ENCODE measurements at places on chromosomes 2 and 18.

DNA sequence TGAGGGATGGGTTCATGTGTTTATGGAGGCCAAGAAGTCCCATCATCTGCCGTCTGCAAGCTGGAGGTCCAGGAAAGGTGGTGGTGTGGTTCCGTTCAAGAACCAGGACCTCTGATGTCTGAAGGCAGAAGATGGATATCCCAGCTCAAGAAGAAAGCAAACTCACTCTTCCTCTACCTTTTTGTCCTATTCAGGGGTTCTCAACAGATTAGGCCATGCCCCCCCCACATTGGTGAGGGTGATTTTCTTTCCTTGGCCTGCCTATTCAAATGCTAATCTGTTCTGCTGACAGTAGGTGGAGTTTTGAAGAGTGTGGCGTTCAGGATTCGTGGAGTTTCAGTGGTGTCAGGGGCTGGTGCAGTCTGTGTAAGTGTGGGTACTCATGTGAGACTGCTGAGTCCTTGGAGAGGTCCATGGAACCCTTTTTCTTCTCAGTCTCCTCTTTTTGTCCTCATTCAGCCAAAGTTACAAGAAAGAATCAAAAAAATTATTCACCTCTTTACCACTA lies 5.9 kb downstream of the MSL3B start:
- DNase-seq = no peak

DNA sequence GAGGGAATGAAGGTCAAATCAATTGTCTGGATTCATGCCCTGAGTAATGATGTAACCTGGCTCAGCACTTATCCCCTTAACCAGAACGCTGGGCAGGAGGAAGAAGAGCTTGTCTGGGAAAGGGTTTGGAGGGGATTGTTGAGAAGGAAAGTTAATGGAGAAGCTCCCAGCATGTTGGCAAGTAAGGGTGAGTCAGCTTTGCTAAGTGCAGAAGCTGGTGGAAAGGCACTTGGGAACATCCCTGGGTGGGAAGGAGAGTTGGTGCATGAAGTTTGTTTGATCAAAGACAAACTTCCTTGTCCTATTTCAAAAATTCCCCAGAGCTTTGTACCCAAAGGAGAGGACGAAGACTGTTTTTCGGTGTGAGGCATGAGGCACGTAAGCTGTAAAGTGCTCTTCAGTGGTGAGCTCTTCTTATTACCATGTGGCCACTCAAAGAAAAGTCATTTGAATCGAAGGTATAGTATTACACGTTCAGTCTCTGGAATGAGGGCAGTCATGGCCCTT lies 17.6 kb upstream of the DAW1 start:
- no peak for DNase-seq

DNA sequence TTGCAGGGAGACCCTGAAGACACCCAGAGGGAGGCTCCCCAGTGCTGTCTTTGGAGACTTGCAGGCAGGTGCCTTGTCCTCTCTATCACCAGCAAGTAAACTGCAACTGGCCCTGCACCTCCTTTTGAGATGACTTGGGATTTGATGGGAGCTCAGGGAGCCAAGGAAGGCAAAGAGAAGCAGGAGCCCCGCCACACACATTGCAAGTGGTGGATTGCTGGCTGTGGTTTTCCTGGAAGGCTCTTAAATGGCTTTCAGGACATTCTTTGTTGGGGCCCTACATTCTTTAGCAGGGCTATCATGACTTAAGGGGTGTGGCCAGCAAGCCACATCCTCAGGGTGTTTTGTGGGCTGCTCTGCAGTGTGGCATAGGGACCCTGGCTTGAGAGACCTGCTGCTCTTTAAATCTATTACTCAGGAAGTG lies 39.9 kb upstream of the CDC42EP3 start:
- DNase-seq = no peak

GRCh38 chr2:74670263-74670662 lies 16.2 kb downstream of the SEMA4F start:
- DNase-seq = no peak

DNA sequence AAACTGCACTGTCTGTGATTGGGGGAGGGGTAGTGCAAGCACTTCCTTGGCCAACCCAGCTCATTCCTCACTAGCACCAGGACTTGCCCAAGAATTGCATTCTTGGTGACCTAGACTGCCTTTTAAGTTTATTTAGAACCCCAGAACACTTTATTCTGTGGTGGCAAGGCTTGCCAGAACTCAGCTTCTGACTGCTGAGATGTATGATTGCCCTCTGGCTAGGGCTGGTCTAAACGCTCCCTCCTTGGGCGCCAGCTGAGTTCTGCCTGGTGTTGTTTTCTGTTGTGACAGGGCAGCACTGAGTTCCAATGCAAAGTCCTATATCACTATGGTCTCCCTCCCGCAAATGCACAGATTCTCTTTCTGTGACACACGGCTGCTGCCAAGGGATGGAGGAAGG lies 247.7 kb downstream of the ZNF385B start:
- no peak for DNase-seq

DNA sequence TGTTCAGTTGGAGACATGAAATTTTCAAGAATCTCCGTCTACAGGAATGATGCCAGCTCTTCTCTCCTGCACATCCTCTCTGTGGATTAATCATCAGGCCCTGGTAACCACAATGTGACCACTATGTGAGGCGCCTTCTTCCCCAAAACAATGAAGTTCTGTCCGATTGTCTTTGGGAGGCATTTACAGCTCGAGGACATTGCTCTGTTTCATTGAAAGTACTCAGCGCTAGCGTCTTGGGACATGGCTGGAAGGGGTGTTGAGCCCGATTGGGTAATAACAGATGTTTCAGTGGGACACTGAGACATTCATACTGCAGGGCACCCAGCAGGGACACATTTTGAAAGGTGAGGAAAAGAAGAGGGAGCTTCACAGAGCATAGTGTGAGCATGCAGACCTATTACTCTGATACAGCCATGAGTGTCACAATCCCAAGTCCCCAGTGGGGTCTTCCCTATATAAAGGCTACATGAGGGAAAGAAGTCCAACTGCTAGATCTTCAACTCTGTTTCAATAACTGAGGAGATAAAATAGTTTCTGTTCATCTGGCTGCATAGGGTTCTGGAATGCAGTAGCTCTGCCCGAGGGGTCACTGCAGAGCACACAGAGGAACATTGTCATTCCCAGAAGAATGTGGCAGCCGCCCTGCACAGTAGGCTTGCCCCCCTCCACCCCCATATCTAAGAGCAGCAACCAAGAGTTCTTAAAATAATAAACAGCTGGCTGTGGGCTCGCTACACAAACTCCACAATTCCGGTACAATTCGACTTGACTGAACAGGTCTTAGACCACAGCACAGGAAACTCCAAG lies 237.3 kb downstream of the OSR1 start:
- DNase-seq = no peak

DNA sequence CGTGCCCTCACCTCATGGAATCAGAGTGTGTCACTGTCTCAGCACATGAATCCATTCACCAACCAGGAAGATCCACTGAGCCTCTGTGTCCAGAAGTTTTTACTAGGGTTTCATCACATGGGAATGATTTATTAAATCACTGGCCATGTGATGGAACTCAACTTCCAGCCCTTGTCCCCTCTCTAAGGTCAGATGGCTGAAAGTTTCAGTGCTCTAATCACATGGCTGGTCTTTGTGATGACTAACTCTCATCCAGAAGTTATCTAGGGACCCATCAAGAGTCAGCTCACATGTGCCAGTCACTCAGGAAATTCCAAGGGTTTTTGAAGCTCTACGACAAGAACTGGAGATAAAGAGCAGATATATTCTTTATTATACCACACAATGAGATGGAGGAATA lies 140.5 kb upstream of the GYPC start:
- DNase-seq = no peak

GRCh38 chr2:10285191-10285555 lies 17.5 kb upstream of the HPCAL1 start:
- DNase-seq = no peak

GRCh38 chr18:47756364-47757016 lies 174.0 kb downstream of the SMAD2 start:
- peak; percentile 44 for DNase-seq

DNA sequence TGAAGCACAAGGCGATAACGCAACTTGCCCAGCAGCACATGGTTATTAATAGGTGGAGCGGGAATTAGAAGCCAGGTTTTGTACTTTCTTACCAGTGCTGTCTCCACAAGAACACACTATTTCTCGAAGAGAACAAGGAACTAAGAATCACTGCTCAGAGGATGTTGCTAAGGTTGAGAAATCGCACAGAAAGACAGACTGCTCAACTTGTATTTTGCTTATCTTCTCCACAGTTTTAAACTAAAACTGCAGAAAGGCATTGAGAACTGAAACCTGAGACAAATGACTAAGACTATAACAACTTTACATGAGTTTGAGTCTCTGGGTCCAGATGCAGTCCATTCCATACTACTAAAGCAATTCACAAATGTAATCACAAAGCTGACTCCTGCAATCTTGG lies 6.2 kb downstream of the PRKD3 start:
- no peak for DNase-seq

- peak; percentile 32 for DNase-seq
Measured at GRCh38 chr2:317501-318424, 29.9 kb upstream of the ALKAL2 start.

- DNase-seq = no peak
Measured at GRCh38 chr2:237779521-237779920, 19.1 kb upstream of the RBM44 start.

GRCh38 chr18:40079786-40080185 lies 1875.2 kb upstream of the PIK3C3 start:
- no peak for DNase-seq

DNA sequence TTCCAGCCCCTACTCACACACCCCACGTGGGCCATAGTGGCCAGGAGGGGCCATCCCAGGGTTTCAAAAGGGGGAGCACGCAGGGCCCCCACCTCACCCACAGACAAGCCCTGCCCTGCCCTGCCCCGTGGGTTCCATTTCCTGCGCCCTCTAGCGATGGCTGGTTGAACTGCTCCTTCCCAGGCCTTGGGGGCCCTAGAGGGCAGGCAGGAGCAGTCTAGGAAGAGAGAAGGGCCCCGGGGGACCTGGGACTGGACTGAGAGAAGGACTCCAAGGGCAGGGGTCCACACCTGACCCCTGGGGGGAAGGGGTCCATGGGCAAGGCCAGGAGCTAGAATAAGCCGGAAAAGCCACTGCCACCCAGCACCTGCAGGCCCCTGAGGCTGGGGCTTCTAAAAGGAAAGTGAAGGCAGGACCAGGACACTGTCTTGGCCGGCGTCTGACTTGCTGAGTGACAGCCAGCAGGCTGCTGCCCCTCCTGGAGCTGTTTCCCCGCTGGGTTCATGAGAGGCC lies 10.1 kb downstream of the CYP26B1 start:
- DNase-seq = peak; percentile 56

- no peak for DNase-seq
Measured at GRCh38 chr2:127404466-127405254, 13.6 kb upstream of the PROC start.

DNA sequence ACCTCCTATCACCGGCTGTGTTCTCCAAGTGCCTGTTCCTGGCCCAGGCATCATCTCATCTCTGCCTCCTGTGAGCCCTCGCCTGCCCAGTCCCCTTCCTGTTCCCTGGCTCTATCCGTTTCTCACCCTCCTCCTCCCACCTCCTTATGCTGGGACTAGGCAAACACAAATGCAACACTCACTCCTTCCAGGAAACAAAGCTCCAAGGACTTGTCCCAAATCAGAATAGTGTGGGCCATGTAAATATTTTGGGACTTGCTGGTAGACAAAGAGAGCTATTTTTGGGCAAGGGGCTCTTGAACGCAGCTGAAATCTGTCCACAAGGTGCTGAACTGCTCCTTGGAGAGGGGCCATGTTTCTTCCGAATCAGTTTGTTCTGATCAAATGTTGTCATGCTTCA lies 25.3 kb downstream of the MBP start:
- DNase-seq = no peak

GRCh38 chr2:67600222-67600871 lies 203.2 kb downstream of the ETAA1 start:
- DNase-seq = no peak

DNA sequence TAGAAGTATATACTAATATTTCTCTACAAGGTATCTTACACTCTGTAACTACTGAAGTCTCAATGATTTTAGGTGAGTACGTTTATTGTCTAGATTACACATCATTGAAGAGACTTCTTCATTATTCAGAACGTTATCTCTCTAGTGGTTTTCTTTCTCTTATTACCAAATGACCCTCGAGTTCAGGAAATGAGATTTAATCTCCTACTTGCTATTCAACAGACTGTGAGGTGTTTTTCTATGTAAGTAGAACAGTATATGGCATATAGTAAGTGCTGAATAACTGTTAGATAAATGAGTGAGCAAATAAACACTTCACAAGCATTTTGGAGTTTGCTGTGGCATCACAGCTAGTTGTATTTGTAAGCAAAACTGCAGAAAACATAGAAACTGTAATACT lies 947.2 kb upstream of the SLC39A10 start:
- DNase-seq = no peak

DNA sequence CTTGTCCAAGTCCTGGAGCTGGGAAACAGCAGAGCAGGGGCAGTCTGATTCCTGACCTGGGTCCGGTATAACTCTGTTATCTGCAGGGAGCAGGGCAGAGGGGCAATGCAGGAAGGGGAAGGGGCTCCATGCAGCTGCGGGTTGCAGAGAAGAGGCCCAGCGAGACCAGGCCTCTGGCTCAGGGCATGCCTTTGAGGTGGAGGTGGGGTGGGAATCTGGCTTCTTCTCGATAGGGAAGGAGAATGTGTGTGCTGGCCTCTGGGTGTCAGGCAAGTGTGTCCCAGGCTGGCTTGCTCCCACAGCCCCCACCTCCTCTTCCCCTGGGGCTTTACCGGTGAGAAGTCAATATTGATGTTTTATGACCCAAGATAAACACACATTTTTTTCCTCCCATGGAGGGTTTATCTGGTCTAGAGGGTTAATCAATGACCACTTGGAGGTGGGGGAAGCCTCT lies 187.1 kb upstream of the HAAO start:
- no peak for DNase-seq

DNA sequence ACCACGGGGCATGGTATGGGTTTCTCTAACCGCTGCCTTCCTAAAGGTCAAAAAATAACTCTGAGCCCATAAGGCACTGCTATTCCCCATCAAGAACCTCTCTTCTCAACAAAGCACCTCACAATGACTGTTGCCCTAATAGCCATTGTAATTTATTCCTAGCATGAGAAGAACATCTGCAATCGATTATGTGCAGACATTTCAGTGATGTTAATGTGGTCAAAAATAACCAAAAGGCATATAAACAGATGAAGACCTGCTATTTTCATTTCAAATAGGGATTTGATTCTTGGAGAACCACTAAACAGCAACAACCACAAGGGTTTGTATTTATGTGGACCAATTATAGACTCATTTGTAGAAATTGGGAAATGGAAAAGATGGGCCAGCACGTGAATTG lies 356.6 kb downstream of the FBXO15 start:
- DNase-seq = no peak

- DNase-seq = no peak
Measured at GRCh38 chr2:111160758-111161157, 40.0 kb downstream of the BCL2L11 start.

Measured in stimulated activated CD4-positive, alpha-beta T cell treated with anti-CD3 and anti-CD28 coated beads, Interleukin-1b, Interleukin-23, amount 100 ng/mL, for 48 hours (primary cell).